ENCODE measurements at places on chromosomes 3 and 15. TPM values are rescaled to one million over a fixed set of nuclear protein-coding genes. Genes with fewer than 3 reads are reported as not detected.
A peak's percentile ranks its signal among the peaks of the same experiment; 100 is the strongest.

The FAM3D gene
- not detected for total RNA-seq

The RPLP1 gene
- total RNA-seq: 1,031 TPM

The CTXN2 gene
- not detected for total RNA-seq

The SLCO2A1 gene
- 15.4 TPM for total RNA-seq

The FSD2 gene
- total RNA-seq: 47.7 TPM

The SMCO1 gene
- total RNA-seq: 28.5 TPM

The LSAMP gene
- 1.6 TPM for total RNA-seq

The STRA6 gene
- total RNA-seq: not detected

The FETUB gene
- total RNA-seq: not detected

The ALPK3 gene
- total RNA-seq: 59.9 TPM

The SLC27A2 gene
- total RNA-seq: 0.10 TPM

The HTR3C gene
- not detected for total RNA-seq

- no peak for DNase-seq
Observed at GRCh38 chr3:171121801-171122200, 95.3 kb upstream of the SLC2A2 start.

DNA sequence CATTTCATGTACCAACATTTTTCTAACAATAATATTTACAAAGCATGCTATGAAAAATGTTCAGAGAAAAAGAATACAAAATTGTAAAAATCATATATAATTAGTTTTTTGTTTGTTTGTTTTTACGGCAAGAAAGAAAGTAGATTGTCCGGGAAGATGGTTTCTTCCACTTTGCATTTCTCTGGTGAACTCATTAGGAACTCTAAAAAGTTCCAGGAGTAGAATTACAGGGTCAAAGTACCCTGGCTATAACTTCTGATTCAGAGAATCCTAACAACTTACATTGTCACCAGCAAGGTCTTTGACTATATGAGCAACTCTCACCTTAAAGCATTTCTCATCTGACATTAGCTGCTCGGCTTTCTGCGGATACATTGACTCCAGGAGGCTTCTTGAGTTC is 196.7 kb downstream of the PDE8A start:
- no peak for DNase-seq

- no peak for DNase-seq
Observed at GRCh38 chr3:129937717-129938116, 36.8 kb upstream of the TRH start.

DNA sequence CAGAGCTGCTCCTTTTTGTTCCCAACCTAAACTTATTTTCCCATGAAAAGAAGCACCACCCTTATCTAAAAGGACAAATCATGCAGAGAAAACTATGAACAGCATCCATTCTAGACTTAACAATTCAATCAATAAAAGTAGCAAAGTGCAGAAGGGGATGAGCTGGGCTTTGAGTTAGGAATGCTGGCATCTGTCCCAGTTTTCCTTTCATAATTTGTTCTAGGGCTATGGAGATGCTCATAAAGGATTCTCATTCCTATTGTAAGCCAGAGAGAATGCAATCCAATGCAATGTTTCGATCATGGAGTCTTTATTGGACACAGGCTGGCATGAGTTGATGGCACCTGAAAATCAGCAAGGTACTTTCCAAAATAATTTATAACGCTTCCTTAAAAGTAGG is 330.6 kb downstream of the VPS13C start:
- DNase-seq: no peak

DNA sequence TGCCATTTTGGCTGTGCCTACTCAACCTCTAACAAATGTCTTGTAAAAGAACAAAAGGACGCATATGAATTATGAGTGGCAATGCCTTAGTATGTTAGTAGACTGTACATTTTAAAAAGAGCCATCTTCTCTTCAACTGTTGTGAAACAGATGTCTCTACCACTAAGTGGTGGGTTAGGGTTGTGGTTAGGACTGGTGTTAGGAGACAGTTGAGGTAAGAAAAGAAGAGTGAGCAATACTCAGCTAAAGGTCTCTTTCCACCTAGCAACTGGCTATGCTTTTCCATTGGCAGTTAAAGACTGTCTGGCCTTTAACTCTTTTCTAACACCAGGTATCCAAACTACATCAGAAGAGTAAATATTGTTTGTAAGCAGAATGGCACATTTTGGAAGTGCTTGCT is 221.7 kb upstream of the TBC1D5 start:
- no peak for DNase-seq

DNA sequence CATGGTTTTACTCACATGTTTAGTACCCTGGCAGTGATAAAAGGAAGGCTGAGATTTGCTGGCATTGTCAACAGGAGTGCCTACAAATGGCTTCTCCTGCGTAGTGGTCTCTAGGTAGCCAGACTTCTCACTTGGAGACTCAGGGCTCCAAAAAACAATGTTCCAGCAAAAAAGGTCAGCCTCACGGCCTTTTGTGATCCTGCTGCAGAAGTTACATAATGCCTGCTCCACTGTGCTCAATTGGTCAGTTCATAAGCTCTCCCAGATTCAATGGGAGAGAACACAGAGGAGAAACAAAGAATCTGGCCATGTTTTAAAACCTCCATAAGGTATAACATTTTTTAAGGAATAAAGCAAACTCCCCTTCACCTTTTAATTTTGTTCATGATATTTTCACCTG is 76.1 kb upstream of the CMSS1 start:
- DNase-seq: no peak

DNA sequence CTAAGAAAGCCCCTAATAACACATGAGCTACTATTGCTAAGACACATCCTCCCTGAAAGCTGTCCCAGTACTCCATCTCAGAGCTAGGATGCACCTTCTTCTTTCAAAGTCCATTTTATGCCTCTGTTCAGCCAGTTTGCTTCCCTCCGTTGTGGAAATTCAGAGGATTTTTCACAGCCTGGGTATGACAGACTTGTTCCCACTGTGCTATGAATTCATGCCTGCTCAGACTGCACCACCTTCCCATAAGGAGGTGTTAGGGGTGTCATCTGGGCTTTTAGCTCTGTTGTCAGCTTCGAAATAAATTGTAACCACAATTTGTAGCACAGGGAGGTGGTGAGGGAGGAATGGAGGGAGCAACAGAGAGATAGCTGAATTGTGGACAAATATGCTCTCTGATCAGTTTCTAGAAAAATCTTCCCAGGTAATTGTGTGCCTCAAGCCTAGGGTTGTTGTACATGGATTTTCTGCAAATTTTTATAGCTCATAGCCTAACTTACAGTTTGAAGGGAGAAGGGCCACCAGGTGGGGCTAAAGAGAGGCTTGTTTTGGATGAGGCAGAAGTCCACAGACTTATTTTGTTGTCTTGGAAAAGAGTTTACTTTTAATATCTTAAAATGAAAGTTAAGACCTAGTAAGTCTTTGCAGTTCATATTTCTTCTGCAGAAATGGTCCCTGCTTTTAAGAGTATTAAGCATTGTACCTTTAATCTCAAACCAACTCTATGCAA is 462.0 kb downstream of the PDCD6IP start:
- DNase-seq: peak; percentile 56

GRCh38 chr15:46644501-46645481 is 1010.0 kb downstream of the SQOR start:
- DNase-seq: no peak

- peak; percentile 50 for DNase-seq
Observed at GRCh38 chr15:99343881-99344551, 92.7 kb downstream of the LRRC28 start.

DNA sequence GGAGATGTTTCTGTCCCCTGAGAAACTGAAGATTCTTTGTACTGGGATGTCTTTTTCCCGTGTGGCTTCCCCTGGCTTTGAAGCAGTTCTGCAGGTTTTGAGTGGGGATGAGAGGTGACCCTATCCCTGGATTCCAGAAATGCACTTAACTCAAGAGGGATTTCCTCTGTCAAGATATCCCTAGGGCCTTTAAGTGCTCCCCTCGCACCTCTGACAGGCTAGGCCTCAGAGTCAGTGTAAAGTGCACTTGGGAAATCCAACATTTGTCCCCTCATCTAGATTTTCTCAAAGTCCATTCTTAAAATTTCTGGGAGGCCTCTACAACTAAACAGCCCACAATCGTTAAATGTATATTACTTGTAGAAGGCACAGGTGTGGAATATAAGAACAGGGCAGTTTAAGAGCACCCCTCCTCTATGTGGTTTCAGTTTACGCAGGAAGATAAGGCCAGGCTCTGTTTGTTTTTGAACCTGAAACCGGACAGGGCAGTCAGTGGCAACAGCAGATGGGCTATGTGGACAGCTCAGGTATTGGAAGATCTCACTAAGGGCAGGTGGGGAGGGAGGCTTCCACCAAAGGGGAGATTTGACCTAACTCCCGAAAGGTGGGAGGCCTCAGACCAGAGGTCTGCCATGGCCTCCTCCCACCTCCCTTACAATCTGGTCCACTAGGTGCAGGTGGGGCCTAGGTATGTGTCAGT is 4.8 kb downstream of the C3orf52 start:
- no peak for DNase-seq

DNA sequence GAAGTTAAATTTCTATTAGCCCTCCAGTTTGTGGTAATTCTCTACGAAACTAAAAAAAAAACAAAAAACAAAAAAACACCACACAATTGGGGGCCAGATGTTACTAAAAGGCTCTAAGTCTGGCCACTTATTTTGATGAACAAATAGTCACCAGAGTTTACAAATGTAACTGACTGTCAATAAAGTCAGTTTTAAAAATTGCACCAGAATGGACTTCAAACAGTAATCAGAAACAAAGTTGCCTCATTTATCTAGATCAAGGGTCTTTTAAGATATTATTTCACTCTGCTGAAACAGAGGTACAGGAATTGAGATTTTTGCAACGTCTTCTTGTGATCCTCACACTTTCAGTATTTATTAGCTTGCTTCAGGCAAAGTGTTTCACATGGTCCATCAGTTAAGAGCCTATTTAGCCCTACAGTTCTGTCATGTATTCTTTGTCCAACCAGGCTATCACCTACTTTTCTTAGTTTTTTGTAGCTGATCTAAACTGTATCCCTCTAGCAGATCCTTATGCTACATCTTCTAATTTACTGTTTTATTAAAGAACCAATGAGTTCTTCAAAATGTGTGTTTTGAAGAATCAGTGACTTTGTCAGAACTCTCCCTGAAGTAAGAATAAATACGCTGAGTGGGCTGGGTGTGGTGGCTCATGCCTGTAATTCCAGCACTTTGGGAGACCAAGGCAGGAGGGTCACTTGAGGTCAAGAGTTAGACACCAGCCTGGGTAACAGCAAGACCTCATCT is 74.7 kb downstream of the ANKRD28 start:
- no peak for DNase-seq

- DNase-seq: no peak
Observed at GRCh38 chr15:67880651-67881182, 40.9 kb upstream of the RNU6-1 start.

DNA sequence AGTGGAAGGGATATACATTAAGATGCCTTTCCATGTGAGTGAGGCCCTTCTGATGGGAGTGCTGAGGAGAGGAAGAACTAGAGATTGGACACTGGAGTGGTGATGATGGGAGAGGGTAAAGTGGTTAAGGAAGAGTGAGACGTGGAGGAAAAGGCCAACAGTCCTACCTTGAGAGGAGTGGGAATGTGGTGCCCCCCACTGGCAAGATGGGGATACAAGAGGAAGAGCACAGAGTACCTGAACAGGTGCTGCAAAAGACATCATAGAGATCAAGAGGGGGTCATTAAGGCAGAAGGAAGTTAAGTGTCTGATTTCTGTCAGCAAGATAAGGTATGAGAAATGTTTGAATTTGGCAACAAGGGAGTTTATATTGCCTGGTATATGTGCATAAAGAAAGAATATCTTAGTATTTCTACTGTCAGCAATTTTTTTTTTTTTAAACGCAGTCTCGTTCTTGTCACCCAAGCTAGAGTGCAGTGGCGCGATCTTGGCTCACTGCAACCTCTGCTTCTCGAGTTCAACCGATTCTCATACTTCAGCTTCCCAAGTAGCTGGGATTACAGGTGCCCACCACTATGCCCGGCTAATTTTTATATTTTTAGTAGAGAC is 34.0 kb downstream of the ARIH2 start:
- DNase-seq: peak; percentile 26

GRCh38 chr15:65409036-65409631 is 13.6 kb downstream of the IGDCC4 start:
- no peak for DNase-seq

DNA sequence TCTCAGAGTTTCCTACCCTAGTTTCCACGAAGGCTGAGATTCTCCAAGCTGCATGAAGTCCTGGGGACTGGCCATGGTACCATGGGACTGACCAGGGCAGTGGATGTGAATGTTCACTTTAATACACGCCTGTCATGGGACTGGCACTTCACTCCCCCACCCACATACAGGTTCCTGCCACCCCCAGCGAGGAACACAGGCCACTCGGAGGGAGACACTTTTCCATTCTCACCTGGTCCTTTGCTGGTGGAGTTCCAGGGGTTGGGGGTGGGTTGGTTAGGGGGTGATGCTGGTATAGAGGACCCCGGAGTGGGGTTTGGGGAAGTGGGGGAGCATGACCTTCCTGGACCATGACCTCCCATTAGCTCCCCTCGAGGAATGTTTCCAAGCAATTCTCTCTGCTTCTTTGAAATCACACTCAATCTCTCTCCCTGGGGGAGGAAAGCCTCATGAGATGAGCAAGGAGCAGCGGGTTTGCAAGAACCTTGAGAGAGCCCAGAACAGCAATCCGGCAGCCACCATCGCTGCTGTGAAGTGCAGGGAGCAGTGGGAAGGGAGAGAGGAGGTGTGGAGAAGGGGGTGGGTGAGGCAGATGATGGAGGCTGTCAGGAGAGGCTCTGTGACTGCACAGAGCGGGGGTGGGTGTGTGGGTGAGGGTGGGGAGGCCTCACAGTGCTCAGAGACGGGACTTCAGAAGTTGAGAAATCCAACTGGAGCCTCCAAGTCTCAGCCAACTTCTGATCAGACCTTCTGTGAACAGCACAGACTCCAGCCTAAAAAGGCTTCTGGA is 69.7 kb downstream of the ADCY5 start:
- no peak for DNase-seq

DNA sequence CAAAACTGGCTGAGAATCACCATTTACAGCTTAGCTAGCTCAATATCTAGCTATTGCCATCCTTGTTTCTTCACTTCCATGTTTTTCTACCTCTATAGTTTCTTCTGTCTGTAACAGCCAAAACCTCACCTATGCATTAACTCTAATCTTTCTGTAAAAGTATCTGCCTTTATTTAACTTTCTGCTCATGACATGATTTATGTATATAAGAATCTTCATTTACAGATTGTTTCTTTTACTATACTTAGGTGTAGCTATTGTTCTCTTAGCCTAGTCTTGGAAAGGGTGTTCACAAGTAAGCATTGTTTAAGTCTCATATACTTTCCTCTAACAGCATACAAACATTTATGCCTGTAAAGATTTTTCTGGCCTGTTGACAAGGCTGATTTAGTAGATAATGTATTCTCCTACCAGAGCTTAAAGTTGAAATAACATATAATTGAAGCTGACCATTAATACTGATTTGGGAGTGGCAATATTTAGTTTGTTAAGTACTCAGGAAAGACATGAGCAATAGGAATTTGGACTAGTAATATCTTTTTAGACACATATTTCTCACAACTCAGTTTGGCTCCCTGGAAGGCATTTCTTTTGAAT is 9.4 kb downstream of the FILIP1L start:
- DNase-seq: no peak

All from left cardiac atrium (tissue), 4 donors.